ENCODE measurements at places on chromosomes 7 and 10.
A peak's percentile ranks its signal among the peaks of the same experiment; 100 is the strongest.

GRCh38 chr10:77973276-77973675 lies 46.7 kb upstream of the DLG5 start:
- DNase-seq = no peak

DNA sequence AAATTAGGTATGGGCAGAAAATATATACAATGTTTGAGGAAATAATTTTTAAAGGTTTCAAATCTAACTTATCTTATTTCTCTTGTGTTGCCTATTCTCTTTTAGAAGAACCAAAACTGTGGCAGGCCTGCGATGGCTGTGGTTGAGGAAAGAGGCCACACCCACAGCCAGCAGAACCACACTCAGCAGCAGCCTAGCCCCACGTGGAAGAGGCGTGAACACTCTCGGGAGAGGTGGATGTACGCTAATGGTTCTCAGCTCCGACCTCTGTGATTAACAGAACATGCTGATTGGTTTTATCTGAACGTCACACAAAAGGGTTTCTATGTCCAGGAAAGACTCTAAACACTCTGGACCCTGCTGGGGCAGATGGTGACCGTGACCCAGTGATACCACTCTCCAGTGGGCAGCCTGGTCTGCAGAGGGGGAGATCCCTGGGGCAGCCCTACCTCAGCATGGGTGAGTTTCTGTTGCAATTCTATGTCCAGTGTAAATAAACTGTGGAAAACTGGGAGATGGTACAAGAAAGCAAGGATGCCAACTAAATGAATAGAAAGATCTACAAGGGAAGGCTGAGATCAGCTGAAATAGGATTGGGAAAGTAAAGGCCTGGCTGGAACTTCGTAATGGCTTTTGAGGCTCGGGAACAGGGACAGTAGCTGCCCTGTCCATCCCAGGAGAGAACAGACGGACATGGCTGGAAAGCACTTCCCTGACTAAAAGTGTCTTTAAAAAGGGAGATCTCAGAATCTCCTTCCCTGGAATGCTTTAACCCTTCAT lies 26.6 kb downstream of the DIP2C start:
- no peak for DNase-seq

GRCh38 chr10:132836832-132837540 lies 51.0 kb upstream of the NKX6-2 start:
- DNase-seq = no peak

- peak; percentile 1 for DNase-seq
Measured at GRCh38 chr10:121260377-121260776, 337.9 kb downstream of the FGFR2 start.

GRCh38 chr7:69335331-69335730 lies 262.9 kb upstream of the AUTS2 start:
- DNase-seq = peak; percentile 55

- DNase-seq = no peak
Measured at GRCh38 chr7:159033473-159033825, 111.2 kb downstream of the VIPR2 start.

DNA sequence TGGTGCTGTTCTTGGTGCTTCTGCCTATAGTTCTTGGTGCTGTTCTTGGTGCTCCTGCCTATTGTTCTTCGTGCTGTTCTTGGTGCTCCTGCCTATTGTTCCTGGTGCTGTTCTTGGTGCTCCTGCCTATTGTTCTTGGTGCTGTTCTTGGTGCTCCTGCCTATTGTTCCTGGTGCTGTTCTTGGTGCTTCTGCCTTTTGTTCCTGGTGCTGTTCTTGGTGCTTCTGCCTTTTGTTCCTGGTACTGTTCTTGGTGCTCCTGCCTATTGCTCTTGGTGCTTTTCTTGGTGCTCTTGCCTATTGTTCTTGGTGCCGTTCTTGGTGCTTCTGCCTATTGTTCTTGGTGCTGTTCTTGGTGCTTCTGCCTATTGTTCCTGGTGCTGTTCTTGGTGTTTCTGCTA lies 71.1 kb downstream of the PTPRN2 start:
- DNase-seq = no peak

- DNase-seq = no peak
Measured at GRCh38 chr10:70498970-70499835, 20.6 kb downstream of the PALD1 start.

- no peak for DNase-seq
Measured at GRCh38 chr7:147999962-148000361, 590.6 kb upstream of the C7orf33 start.

- DNase-seq = no peak
Measured at GRCh38 chr7:141359262-141359661, 191.9 kb upstream of the AGK start.

- DNase-seq = no peak
Measured at GRCh38 chr10:12511651-12512050, 162.3 kb downstream of the CAMK1D start.

All from fibroblast of skin of right quadriceps (primary cell).